ENCODE measurements at places on chromosomes 5 and 9. TPM values are rescaled to one million over a fixed set of nuclear protein-coding genes. Genes with fewer than 3 reads are reported as not detected.

DNA sequence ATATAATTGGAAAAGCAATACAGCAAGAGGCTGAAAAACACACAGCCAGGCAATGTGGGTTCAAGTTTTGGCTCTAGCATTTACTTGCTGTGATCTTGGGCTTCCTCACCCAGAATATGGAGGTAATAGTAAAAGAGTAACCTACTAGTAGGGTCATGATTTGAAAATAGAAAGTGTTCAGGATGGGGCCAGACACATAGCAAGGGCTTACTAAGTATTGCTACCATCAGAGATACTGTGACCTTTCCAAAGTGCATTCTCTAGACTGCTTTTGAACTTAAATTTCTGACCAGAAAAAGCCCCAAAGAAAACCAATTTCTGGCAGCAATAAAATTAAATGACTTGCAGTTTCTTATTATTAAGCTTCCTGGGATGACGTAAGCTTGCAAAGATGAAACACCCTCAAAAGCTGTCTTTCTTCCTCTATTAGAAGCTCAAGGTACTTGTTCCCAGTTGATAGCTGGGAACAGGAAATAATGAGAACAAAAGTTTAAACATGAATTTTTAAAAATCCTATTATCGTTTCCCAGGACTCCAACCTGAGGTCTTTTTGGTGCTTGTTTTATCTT lies 20.3 kb downstream of the SLC45A2 start:
- DNase-seq: no peak

- no peak for DNase-seq
These were observed 16.0 kb downstream of the SLC36A1 start for GRCh38 chr5:151463137-151464029.

DNA sequence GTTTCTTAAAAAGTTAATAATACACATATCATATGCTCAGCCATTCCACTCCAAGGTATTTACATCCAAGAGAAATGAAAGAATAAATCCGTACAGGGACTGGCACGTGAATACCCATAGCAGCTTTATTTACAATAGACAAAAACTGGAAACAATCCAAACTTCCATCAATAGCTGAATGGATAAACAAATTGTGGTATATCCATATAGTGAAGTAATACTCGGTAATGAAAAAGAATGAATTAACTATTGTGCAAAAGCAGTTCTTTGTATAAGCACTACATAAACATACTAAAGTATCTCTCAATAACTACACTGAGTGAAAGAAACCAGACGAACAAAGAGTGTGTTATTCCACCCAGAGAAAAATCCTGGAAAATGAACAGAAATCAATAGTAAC lies 17.6 kb downstream of the COL23A1 start:
- no peak for DNase-seq

DNA sequence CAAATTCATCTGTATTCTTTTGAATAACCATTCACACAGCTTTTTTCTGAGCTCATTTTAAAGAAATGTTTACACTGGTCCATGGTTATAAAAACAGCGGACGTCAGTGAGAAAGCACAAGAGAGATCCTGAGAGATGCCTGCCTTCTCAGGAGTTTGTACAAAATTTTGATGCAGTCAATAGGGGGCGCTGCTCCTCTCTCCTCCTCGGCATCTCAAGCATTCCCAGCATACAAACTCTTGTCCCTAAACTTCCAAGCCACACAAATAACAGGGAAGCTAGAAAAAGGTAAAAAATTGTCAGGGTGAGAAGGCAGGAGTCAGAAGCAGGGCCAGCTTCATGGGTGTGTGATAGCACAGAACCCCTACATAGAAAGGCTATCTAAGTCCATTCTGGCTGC lies 11.2 kb upstream of the CCDC152 start:
- no peak for DNase-seq

- peak; percentile 24 for DNase-seq
These were observed 275.6 kb upstream of the SLC30A5 start for GRCh38 chr5:68818057-68818695.

- DNase-seq: no peak
These were observed 218.7 kb downstream of the NFIB start for GRCh38 chr9:14095277-14095676.

GRCh38 chr5:89582768-89583339 lies 699.9 kb upstream of the MEF2C start:
- no peak for DNase-seq

Gene SPINK13
- total RNA-seq: 0.48 TPM

Gene PDE6A
- under 0.01 TPM for total RNA-seq

Gene IFNA2
- not detected for total RNA-seq

Gene GHR
- 26.5 TPM for total RNA-seq

Data from breast epithelium (tissue), 4 donors.